PC-3 (cell line): ENCODE measurements at places on chromosomes 5 and 9.

DNA sequence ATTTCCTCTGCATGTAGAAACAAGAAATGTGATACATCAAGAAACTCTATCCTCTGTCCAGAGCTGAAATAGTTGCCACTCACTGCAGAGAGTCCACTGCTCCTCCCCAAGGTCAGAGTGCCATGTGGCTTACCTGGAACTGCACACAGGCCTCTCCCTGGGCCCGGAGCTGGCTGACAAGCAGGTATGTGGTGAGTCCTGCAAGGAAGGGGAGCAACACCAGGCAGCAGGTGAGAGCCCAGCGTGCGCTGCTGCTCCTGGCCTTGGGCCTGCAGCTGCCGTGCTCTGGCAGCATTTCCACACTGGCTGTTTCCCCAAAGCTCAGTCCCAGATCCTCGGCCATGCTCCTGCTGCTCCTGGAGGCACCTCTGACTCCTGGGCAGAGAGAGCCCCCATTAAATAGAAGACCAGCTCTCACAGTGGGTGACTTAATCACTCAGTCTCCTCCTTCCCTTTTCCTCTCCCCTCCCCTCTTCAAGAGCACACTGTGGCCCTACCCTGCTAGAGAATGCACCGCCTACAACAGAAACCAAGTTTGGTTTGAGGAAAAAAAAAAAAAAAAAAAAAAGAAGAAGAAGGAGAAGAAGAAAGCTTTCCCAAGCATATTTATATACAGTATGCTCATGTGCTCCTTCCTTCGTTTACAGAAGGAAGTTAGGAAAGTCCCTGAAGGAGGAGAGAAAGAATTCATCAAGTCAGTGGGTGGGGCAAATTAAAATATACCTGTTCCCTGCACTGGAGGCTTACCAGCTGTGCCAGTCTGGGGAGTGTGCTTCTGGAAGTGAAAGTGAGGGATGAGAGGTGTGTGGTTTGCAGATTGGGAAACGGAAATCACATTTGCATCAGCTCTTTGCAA, at the start of gene TNFSF15:
TNFSF15 (minus strand) TSS at position 370 of the 856 bp plus-strand sequence; CDS start at position 343, 27 bp downstream.
- peak; percentile 43 for DNase-seq

- no peak for DNase-seq
Observed at GRCh38 chr5:145965804-145966203, 29.4 kb downstream of the SH3RF2 start.

GRCh38 chr5:139488260-139488659, 5.7 kb upstream of the STING1 start:
- DNase-seq, result no peak

DNA sequence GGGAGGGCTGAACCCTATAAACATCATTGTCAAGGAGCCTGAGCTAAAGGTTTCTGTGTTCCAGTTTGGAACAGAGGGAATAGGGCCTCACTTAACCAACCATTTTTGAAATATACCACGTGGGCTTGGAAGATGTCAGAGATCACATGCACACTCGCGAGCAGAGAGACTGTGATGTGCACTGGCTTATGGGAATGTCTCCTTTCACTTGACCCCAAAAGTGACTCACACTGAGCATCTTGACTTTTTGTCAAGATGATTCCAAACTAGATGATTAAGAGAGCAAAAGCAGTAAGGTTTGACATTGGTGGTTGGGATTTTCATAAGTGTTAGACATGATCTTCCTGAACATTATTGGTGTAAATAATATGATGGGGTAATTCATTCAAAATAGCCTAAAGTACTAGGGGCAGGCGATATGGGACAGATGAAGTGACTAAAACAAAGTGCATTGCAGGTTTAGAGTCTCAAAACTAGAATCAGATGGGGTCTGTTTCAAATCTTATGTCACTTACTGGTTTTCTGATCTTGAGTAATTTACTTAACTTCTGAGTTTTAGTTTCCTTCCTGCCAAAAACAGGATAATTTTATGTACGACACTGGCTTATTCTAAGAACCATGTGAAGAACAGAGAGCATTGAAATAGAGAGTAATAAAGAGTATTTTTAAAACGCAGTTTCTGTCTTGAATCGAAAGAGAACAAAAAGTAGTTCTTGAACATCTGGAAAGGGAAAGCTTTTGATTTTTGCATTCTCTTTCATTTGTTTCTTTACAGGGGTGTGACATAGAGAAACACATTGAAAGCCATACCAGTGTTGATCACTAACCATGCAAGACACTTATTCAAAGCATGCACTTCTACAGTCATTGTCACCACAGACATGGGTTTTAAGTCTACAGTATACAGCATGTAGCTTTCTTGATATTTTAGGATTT, 383.0 kb downstream of the DIRAS2 start:
- DNase-seq, result no peak

- DNase-seq, result no peak
Observed at GRCh38 chr9:93278144-93278543, 94.2 kb downstream of the WNK2 start.

DNA sequence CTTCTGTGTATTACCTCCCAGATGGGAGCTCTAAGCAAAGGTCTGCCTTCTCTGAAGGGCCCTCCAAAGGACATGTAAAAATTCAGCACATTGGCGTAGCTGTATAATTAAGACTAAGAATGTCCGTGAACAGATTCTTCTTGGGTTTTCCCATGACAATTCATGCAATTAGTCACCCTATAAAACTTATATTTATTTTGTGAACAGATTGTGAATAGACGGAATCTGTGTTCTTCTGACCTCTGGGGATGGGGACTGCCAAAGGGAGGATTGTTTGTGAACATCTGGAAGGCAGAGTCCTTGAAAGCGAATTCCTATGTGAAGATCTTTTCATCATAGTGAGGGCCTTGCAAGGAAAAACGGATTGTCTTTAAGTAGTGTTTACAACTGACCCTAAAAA, 111.3 kb downstream of the EGFLAM start:
- peak; percentile 70 for DNase-seq

- peak; percentile 5 for DNase-seq
Observed at GRCh38 chr9:108108280-108108851, 618.8 kb upstream of the KLF4 start.

GRCh38 chr9:34522971-34523797, at the start of gene ENHO:
TSS of gene ENHO (minus strand) at chr9:34522990. CDS start at chr9:34521695, 1,295 bp downstream.
- DNase-seq, result peak; percentile 83

DNA sequence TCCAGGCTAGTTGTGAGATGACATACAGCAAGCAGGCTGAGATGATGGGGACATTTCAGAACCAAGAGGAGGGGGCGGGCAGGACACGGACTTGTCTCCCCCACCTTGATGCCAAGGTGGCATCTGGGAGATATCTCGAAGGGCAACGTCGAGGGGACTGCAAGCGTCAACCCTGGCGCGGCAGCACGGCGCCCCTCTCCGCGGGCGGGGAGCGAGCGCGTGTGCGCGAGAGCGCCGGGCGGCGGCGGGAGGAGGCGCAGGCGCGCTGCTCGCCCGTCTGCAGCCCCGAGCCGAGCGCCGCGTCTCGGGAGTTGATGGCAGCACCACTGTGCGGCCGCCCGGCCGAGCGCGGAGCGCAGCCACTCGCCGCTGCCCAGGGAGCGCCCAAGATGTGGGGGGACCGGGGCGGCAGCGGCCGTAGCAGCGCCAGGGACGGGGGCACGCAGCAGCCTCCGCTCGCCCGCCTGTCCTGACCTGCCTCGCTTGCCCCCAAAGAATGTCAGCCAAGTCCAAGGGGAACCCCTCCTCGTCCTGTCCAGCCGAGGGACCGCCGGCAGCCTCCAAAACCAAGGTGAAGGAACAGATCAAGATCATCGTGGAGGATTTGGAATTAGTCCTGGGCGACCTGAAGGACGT, at the start of gene PRR16:
PRR16 (plus strand) TSS at position 310 of the 636 bp plus-strand sequence.
- DNase-seq, result peak; percentile 56

GRCh38 chr9:129624168-129624759, 1.7 kb upstream of the NTMT1 start:
- DNase-seq, result peak; percentile 58

- no peak for DNase-seq
Observed at GRCh38 chr5:175712313-175712680, 54.4 kb downstream of the HRH2 start.
